ENCODE measurements at places on chromosomes 7 and 10.

DNA sequence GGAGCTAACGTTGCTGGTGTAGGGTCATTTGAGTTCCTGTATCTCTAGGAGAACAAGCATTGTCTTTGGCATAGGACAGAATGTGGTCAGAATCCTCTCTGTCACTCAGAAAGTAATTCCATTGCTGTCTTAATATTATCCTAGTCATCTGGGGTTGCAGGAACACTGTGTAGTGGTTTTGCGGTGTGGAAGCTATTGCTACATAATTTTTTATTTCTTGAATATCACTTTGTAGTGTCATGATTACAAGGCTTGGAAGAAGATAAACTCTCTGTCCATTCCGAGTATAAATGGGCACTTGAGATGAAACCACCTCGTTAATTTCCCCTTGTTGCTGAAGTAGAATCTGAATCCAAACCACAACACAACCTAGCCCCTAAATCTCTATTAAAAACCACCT, 919.2 kb downstream of the LRMDA start:
- DNase-seq = no peak

DNA sequence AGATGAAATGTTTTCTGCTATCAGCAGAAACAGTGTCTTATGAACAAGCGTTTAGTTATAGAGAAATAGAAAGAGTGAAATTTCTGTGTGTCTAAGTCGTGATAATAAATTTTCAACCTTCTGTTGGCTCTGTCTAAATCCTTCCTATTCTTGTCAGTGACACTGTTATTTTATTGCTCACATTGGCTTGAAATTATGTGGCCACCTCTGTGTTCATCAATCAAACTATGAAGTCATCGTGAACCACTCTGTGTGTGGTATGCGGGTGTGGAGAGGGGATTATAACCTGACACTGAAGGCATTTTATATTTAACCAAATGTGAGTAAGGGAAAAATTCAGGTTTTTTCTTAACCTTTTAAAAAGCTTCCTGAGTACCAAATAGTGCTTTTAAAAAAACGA, 12.3 kb downstream of the AOAH start:
- no peak for DNase-seq

DNA sequence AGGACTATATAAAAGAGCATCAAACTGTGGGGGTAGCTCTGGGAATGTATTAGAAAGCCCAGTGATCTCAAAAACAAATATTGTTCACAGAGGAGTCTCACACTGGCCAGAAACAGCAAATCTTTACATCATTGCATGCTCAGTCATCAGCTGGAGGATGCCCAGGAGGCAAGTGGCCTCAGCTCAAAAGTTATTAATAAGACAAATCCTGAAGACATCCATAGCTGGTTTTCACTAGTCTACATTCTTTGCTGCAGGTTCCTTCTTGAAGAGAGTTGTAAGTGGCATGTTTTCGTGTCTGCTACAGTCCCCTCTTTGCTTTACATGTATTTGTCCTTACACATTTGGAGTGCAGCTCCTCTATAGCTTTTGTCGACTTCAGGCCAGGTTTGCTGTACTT, 8.6 kb upstream of the CCDC7 start:
- DNase-seq = no peak

- DNase-seq = peak; percentile 61
Observed at GRCh38 chr10:119341459-119342301, 134.3 kb downstream of the GRK5 start.

- no peak for DNase-seq
Observed at GRCh38 chr7:75711076-75711475, 27.7 kb downstream of the HIP1 start.

DNA sequence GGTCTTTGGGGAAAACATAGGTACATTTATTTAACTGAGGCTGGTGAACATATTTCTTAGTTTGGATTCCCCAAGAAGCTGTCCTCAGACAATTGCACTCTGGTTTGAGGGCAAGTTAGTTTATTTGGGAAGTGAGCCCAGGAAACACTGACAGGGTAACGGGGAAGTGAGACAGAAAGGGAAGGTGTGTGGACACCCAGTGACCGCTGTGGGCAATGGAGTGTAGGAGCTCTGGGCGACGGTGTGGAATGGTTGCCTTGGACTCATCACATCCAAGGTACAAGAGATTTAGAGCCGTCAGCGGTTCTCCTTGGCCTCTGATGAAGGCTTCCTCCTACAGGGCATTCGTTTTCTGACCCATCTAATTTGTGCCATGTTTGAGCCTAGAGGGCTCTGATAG, 7.1 kb downstream of the MRC1 start:
- no peak for DNase-seq

- DNase-seq = no peak
Observed at GRCh38 chr7:6153646-6154541, 118.5 kb downstream of the CYTH3 start.

GRCh38 chr7:122520971-122521555, 177.9 kb downstream of the RNF133 start:
- DNase-seq = no peak

DNA sequence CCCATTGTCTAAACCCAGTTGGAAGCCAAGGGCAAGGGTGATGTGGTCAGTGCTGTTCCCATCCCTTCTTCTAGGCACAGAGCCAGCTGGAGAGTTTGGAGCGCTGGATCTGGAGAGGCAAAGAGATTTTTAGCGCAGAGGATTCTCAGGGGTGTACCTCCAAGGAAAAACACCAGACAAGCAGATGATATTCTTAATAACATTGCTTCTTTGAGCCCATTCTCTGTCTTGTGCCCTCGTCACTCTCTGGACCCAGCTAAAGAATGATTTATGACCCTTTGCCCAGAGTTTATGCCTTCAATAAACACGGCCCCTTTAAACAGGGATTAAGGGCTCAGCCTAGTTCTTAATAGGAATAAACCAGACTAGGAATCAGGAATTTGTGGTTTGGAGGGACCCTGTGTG, 4.7 kb upstream of the HIP1 start:
- no peak for DNase-seq

GRCh38 chr7:121329191-121330052, 622 bp downstream of the WNT16 start:
- no peak for DNase-seq

DNA sequence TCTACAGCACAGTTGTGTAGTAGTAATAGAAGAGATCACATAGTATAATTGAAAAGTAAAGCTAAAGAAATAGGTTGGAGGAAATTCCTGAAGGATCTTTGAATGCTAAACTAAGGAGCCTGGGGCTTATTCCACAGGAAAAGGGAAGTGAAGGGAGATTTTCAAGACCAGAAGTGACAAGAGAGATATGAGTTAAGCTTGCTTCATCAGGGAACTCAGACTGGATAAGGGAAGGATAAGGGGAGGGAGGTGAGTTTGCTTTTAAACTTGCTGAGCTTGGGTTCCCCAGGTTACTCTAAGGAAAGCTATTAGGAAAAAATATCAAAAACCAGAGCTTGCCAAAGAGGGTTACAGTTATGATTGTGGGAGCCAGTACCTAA, 182.4 kb downstream of the RAPGEF5 start:
- DNase-seq = no peak

- no peak for DNase-seq
Observed at GRCh38 chr10:47238331-47239095, 61.5 kb upstream of the GDF10 start.

- DNase-seq = no peak
Observed at GRCh38 chr10:62305813-62306212, 37.2 kb upstream of the RTKN2 start.

GRCh38 chr10:121813211-121813815, 114.5 kb downstream of the ATE1 start:
- DNase-seq = no peak

- no peak for DNase-seq
Observed at GRCh38 chr10:96505150-96506136, 8.3 kb downstream of the TLL2 start.

- no peak for DNase-seq
Observed at GRCh38 chr10:132826524-132827422, 40.8 kb upstream of the NKX6-2 start.

DNA sequence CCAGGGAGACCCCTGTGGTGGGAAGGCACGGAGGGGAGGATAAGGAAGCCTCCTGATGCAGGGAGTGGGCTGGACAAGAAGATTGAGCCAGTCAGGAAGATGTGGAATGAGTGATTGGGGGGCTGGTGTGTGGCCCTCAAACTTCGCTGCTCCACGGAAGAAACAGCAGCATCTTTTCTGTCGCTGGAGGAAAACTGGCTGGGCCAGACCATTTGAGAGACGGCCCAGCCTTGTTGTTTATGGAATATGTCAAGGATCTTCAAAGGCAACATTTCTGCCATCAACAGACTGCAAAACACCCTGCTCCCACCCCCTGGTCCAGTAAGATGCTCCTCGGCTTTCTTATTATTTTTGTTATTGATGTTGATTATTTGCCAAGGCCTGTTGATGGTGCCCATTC, 29.4 kb downstream of the PALD1 start:
- DNase-seq = no peak

DNA sequence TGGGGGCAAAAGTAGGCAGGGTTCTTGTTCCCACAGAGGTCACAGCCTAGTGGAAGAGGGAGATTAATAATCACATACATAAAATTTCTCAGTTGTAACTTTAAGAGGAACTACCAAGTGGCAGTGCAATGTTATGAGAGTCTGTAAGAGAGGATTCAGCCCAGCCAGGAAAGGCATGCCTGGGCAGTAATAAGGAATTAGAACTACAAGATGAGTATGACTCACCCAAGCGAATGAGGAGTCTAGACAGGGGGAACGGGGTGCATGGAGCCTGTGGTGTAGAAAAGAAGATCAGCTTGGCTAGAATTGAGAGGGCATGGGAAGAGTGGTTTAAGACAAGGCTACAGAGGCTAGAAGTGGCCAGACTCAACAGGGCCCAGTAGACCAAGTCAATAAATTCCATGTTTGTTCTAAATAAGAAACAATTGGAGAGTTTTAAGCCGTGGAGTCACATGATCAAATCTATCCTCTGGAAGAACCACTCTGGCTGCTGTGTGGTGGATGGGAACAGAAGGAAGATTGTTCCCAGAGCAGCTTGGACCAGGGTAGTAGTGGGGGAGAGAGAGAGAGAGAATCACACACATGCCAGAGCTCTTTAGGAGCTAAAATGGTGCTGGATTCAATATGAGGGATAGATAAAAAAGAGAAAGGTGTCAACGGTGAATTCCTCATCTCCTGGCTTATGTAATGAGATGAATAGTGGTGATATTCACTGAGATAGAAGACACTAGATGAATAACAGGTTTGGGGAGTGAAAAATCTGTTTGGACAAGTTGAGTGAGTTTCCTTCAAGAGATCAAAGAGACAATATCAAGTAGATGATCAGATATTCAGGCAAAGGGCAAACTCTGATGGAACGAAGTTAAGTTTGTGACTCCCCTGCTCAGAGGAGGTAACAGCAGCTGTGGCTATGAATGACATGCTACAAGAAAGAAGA, 265.1 kb downstream of the FGFR2 start:
- no peak for DNase-seq

Measured in left renal cortex interstitium (tissue), 4 donors.